ENCODE measurements at places on chromosomes 5 and 9. TPM values are rescaled to one million over a fixed set of nuclear protein-coding genes. Genes with fewer than 3 reads are reported as not detected.

The PCDHGB1 gene
- not detected for total RNA-seq

- H3K27me3 ChIP-seq, result no peaks in the 10 kb centered on the region
- no peak for DNase-seq
These were observed 82.4 kb upstream of the SELENOP start for GRCh38 chr5:42894057-42894456.

- H3K27ac ChIP-seq, result peak overlapping the region; percentile 28
- no peak for DNase-seq
- H3K4me3 ChIP-seq, result peak overlapping the region; percentile 47
These were observed 684 bp downstream of the TOR1B start for GRCh38 chr9:129803676-129804060.

The NDUFAF2 gene
- 7.0 TPM for total RNA-seq
